ENCODE measurements at places on chromosomes 7 and 10.

DNA sequence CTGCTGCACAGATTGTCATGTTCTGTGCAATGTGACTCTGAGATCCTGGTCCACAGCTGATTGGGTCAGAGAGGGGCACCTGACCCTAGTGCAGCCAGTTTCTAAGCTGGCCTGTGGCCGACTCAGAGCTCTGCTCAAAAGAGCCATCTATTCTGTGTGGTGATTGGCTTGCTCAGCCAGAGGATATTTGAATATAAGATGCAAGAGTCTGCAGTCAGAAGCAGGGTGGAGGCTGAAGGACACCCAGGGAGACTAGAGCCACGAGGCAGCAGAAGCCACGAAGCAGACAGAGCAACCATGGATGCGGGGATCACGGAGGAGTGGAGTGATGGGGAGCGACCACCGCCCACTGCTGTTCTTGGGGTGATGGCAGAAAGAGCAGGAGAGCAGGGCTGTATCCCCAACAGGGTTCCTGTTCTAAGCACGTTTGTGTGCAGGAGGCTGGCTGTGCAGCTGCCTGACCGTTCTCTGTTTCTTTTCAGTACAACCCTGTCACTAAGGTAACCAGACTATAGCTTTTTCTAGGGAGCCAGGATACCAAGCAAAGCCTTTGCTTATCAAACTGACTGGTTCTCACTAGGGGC lies 19.5 kb upstream of the RHEB start:
- no peak for DNase-seq

- DNase-seq = no peak
These were observed 19.0 kb downstream of the LRRC17 start for GRCh38 chr7:102931757-102932156.

DNA sequence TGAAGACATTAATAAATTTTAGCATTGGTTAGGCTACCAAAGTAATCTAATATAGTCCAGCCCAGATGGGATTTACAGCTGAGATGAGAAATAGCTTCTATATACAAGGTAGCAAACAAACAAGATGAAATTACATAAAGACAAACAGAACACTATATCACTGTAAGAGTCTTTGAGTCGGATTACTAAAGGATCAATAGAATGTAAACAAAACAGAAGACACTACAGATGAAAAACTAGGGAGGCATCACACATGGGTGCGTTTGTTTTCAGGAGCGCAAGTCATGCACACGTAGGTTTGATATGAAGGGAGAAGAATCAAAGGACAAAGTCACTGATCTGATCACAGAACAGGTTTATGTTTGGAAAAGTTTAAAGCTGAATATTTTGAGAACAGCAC lies 26.5 kb downstream of the MPP7 start:
- DNase-seq = no peak

- no peak for DNase-seq
These were observed 6.0 kb downstream of the PRXL2A start for GRCh38 chr10:80414142-80414895.

- peak; percentile 73 for DNase-seq
These were observed 79.3 kb upstream of the IL6 start for GRCh38 chr7:22647451-22648257.

DNA sequence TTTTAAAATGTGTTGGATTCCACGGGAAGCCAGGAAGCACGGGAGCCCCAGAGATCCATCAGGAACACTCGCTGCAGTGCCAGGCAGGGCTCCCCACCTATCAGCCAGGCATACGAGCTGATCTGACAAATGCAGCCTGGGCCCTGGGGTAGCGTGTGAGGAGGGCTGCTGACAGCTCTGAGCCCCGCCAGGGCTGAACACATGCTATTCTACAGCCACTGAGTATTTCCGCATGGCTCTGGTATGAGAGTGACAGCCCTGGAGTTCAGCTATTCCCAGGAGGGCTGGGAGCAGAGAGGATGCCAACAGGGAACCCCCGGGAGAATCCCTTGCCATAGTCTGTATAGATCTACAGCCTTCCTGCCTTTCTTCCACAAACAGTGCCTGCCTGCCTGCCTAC lies 237.3 kb upstream of the ZMIZ1 start:
- no peak for DNase-seq

DNA sequence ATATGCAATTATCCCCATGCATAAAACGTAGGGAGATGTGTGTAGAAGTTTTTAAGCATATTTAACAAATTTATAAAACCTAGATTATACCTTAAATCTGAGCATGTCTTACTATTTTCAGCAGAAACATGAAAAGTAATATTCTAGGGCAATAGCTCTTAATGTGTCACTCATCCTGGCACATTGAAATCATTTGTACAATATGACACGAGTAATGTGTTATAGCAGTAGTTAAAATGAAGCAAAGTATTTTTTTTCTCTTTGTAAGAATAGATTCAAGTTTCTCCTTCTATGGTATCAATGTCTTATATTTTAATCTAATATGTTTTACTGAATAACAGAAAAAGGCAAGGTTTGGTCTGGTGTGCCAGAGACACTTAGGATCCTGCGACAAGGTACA lies 274.9 kb upstream of the PLXDC2 start:
- no peak for DNase-seq

GRCh38 chr10:24027107-24027506 lies 181.8 kb upstream of the KIAA1217 start:
- DNase-seq = no peak

- DNase-seq = no peak
These were observed 9.0 kb upstream of the PDK4 start for GRCh38 chr7:95605275-95605674.

All from skeletal muscle cell (primary cell).